ENCODE measurements at places on chromosomes 5 and 9.

DNA sequence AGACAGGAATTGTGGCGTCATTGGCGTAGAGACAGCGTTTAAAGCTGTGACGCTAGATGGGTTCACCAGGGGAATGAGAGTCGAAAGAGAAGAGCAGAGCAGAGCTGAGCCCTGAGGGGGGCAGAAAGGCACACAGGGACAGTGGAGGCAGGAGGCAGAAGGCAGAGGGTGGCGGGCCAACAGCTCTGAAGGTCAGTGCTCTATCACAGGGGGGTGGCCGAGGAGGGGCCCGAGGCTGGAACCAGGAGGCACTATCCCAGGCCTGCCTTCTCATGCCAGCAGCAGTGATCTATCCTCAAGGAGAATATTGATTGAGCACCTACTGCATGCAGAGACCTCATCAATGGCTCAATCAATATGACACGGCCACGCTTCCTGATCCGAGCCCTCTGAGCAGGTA is 132.4 kb downstream of the KCNIP1 start:
- no peak for DNase-seq

DNA sequence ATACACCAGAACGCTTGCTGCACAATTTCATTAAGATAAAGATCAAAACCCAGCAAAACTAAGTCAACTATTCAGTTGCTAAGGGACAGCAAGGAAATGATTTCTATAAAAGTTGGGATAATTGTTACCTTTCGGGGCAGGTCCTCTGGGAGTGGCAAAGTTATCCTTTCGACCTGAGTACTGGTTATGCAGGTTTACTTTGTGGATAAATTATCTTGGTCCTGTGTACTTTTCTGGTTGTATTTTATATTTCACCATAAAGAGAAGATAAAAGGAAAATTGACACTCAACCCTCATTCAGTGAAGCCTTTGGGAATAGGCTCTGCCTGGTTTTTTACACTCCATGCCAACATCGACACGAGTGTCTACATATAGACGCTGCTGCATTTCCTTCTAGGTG is 146.5 kb downstream of the SYK start:
- no peak for DNase-seq

DNA sequence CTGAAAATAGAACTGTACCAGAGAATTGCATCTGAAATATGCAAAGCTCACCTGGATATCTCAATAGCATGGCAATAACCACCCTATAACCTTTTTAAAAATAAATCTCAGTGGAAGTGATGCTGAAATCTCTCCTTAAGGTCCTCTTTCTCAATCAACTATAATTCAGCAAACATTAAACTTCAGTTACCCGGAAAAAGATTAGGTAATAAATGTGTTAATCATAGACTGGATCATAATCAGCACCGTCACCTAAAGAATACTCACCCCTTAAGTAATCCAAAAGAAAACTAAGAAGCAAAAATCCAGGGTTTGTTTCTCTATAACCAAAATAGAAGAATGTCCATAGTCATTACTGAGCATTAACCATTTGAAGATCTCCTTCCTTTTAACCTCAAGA is 44.3 kb upstream of the DENND4C start:
- no peak for DNase-seq

DNA sequence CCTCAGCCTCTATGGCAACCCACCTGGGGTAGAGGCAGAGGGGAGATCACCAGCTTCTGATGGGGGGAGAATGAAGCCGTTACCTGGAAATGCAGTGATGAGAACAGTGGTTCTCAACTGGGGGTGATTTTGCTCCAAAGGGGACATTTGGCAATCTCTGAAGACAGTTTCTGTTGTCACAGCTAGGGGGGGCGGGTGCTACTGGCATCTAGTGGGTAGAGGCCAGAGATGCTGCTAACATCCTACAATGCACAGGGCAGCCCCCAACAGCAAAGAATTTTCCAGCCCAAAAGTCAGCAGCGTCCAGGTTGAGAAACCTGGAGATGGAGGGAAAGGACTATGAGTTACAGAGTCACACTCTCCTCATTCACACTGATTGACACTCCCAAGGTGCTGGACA is 84.5 kb downstream of the FGF1 start:
- DNase-seq: no peak

DNA sequence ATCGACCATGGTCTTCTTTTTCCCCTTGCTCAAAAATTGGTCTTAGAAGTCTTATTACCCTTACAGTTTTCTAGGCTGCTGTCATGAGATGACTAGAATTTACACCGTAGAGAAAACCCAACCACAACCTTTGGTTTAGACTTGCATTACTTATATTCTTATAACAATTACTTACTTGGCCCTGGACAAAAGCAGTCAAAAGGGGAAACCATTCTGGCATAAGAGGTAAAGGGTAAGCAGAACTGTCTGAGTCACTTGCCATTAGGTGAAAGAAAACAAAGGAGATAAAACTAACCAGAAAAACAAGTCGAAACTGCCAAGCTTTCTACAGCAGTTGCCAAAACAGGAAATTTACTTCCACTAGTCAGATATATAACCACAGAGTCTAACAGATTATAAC is 17.9 kb downstream of the TMEM245 start:
- no peak for DNase-seq

DNA sequence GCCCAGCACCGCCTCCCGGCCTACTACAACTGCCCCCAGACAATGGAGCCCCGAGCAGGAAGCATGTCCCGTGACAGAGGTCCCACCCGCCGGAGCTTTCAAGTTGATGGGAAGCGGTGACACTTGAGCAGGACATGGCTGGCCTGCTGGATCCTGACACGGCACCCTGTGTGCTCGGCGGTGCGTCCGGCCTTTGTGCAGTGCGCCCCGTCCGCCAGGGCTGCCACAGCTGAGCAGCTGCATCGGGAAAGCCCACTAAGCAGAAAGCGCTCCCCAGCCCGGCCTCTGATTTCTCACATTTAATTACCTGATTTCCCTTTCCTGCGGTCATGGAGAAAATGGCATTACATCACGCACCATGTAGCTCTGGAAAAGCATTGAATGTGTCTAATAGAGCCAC is 611.9 kb downstream of the IRX1 start:
- no peak for DNase-seq

DNA sequence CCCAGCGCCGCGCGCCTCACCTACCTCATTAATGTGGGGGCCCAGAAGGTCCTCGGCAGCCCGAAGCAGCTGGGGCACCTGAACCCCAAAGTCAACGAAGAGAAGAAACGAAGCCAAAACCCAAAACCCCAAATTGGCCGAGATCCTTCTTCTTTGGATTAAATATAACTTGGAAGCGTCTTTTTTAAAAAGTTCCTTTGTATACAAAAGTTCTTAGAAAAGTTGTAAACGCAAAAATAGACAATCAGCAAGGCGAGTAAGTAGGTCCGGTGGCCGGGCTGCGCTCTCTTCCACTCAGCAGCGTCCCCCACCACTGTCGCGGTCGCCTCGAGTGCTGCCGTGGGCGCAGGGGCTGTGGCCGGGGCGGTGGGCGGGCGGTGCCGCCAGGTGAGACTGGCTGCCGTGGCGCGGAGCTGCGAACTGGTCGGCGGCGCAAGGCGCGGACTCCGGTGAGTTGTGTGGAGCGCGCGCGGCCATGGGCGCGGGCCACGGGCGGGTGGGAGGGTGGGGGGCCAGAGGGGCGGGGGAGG is 360 bp downstream of the KLF4 start:
- no peak for DNase-seq

- DNase-seq: no peak
Observed at GRCh38 chr5:139808481-139809330, 13.1 kb downstream of the PSD2 start.

- DNase-seq: no peak
Observed at GRCh38 chr9:128636556-128637530, 19.8 kb downstream of the DYNC2I2 start.

DNA sequence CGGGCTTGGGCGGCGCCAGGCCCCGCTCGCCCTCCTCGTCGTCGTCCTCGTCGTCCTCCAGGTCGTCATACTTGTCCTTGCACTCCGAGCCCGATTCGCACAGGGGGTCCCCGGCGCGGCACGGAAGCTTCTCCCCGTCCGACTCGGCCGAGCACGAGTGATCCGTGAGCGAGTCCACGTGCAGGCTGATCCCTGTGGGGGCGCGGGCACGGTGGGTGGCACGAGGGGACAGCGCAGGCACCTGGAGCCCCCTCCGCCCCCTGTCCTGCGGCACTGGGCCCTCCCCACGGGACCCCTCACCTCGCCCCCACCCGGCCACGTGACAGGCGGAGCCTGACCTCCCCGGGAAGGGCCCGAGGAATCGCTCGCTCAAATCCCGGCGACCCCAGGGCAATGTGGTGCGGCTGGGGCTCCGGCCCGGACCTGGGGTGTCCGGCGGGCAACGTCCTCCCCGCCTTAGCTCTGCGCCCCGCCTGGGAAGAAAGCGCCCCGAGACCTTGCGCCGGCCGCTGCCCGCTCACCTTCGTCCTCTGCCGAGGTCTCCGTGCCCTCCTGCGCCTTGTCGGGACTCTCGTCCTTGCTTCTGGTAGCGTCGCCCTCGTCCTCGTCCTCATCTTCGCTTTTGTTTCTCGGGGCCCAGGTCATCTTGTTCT is 2.5 kb downstream of the IRX2 start:
- no peak for DNase-seq

GRCh38 chr5:84045964-84046363 is 325.3 kb upstream of the HAPLN1 start:
- DNase-seq: no peak

- DNase-seq: no peak
Observed at GRCh38 chr9:17807613-17808282, 228.9 kb downstream of the SH3GL2 start.

Measured in non-pigmented ciliary epithelial cell (primary cell).